ENCODE measurements at places on chromosomes 13 and 19. TPM values are rescaled to one million over a fixed set of nuclear protein-coding genes. Genes with fewer than 3 reads are reported as not detected.

Gene FOSB
- total RNA-seq: 3.7 TPM

Gene CCNE1
- total RNA-seq: 4.1 TPM

Gene PGLYRP2
- not detected for total RNA-seq

Gene TINCR
- 3.7 TPM for total RNA-seq

- DNase-seq: no peak
These were observed 34.4 kb downstream of the KLF2 start for GRCh38 chr19:16359074-16359473.

DNA sequence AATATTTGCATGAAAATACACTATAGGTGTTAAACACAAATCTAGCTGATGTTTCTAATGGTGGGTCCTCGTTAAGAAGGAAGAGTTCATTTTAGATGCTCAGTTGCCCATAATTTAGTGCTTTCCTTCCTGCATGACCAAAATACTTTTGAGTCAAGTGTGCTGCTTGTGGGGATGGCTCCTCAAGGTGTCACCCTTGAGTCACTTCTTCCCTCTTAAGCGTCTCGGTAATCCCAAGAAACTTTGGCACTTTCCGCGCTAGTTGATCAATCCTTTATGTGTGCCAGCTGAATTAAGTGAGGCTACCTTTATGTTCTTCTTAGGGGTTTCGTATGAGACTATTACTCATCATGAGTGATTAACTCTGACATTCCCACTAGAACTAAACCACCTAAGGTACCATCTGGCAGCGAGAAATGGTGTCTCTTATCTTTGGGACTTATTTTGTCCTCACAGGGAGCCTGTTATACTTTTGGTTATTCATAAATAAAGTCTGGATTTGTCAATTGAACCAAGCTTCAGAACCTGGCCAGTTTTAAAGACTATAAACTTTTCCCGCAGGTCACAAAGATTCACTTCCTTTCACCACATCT lies 106.8 kb downstream of the NHLRC3 start:
- peak; percentile 75 for DNase-seq

DNA sequence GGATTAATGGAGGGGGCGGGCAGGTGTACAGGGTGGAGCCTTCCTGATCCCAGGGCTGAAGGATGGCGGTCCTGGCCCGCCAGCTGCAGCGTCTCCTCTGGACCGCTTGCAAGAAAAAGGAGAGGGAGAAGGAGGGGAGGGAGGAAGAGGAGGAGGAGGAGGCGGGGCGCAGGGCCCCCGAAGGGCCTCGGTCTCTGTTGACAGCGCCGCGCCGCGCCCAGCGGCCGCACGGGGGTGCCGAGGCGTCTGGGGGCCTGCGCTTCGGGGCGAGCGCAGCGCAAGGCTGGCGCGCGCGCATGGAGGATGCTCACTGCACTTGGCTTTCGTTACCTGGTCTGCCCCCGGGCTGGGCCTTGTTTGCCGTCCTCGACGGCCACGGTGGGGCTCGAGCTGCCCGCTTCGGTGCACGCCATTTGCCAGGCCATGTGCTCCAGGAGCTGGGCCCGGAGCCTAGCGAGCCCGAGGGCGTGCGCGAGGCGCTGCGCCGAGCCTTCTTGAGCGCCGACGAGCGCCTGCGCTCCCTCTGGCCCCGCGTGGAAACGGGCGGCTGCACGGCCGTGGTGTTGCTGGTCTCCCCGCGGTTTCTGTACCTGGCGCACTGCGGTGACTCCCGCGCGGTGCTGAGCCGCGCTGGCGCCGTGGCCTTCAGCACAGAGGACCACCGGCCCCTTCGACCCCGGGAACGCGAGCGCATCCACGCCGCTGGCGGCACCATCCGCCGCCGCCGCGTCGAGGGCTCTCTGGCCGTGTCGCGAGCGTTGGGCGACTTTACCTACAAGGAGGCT lies at the start of gene PPM1N:
PPM1N (plus strand) TSS at position 33 of the 785 bp plus-strand sequence; CDS start at position 63, 30 bp downstream.
- no peak for DNase-seq

DNA sequence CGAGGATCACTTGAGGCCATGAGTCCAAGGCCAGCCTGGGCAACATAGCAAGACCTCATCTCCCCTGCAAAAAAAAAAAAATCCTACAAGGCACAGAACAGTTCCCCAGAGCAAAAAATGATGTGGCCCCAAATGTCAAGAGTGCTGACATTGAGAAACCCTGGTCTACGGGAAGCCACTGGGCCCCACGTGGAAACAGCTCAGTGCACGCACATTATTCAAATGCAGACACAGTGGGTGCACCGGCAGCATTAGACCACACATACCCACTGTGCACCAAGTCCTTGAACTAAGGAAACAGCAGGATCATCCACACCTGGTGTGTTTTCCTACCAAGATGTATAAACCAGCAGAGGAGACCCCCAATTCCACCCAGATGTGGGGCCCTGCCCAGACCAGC lies 35.0 kb upstream of the ADGRE5 start:
- DNase-seq: no peak

GRCh38 chr19:32675720-32676185 lies at the start of gene RGS9BP:
Gene RGS9BP, plus strand, starts transcription at chr19:32675848. Its CDS starts 416 bp downstream, at chr19:32676264.
- DNase-seq: peak; percentile 88

DNA sequence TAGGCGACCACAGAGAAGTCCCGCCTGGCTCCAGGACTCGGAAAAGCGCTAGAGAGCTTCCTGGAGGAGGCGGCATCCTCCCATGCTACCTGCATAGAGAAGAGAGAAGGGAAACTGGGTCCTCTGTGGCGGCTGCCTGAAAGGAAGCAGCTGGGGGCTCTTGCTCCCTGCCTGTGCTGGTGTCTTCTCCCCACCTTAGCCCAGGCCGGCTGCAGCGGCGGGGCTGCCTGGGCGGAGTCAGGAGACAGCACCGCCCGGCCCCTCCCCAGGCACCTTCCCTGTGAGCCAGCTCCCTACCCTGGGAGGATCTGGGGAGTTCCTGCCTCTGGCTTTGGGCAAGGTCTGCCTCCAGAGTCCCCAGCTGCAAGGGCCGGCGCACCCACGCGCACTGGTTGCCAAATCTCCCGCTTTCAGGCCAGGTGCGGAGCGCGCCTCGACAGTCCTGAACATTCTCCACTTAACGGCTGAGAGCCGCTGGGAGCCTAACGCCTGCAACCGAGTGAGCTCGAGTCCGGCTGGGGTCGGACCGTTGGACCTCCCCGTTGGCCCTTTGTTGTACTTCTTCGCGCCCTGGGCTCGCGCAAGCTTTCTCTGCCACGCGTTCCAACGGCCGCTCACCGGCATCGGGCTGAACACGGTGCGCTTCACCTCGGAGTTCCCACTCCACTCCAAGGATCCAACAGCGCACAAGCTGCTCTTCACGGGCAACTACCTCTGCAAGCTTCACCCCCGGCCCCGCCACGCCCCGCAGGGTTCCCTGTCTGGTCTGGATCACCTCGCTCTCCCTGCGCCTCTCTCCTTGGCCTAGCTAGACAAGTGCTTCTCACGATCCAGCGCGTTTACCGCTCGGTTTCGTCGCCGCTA lies 21.8 kb upstream of the ZNF30 start:
- DNase-seq: no peak

GRCh38 chr19:4233282-4233853 lies 4.0 kb downstream of the EBI3 start:
- peak; percentile 72 for DNase-seq

All from sciatic nerve (tissue), 2 donors.